ENCODE measurements at places on chromosomes 2 and 18.

DNA sequence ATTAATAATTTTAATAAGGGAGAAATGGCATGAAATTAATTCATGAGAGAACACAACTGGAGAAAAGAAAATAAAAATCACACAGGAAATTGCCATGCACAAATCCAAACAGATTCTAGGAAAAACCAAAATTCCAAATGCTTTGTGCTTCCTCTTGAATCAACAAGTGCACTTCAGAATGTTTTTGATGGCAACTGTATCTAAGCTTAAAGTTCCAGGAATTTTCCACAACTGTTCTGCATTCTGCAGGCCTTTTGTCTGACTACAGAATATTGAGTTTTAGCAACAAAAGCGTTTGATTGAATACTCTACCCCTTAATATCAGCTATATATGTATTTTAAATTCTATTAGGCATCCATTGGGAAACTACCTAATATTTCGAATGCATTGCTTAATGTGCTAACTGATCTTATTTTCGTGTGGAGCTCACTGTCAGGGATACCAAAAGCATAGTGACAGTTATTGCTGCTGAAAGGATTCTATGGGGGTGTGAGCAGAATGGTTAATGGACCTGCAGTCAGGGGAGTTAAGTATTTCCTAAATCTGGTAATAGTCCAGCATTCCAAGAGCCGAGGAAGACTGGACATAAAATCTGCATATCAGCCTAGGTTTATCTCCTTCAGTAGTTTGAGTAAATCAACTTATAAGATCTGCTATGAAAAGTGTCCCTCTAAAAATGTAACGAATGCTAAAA lies 482.7 kb upstream of the POU3F3 start:
- DNase-seq, result no peak

- no peak for DNase-seq
Observed at GRCh38 chr2:100800915-100801314, 19.0 kb upstream of the NPAS2 start.

DNA sequence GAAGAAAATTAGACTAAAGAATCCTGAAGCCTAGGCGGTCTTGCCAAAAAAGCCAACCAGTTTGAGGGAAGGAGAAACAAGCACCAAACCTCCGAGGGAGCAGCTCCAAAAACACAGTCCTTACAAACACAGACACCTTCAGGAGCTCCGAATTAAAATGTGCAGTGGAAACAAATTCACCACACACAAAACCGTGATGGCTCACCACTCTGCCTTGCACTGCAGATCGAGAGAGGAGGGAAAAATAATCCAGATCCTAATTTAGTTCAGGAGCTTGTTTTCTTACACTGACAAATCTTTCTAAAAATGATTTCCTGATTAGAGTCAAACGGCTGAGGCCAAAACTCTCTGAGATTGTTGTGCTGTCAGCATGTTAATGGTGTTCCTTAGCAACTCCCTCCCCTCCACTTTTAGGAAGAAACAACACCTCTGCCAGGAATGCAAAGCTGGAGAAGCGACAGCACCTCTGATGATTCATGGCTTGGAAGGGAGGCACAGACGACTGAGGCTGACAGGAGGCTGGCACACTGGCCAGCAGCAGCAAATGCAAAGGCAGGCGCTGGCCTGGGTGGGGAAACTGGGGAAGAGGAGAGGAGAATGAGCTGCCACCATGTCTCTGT lies 249.4 kb upstream of the KLHL29 start:
- no peak for DNase-seq

DNA sequence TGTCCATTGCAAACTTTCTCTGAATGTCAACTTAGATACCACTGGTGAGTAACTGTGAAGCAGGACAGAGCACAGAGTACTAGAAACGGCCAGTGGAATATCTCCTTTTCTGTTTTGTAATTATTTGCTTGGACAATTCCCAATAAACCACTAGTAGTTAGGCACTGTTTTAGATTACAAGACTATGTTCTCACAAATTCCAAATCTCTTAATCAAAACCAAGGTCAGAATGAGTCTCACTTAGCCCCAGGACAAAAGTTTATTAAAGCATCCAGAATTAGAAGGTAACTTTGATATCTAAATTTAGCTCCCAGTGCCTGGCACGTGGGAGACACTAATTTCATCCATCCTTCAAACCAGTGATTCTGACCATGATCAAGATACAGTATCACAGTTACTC lies 89.0 kb downstream of the ZNF521 start:
- no peak for DNase-seq

- DNase-seq, result no peak
Observed at GRCh38 chr18:48989304-48990303, 38.8 kb upstream of the SMAD7 start.

- no peak for DNase-seq
Observed at GRCh38 chr2:161122772-161123530, 37.3 kb upstream of the TANK start.

DNA sequence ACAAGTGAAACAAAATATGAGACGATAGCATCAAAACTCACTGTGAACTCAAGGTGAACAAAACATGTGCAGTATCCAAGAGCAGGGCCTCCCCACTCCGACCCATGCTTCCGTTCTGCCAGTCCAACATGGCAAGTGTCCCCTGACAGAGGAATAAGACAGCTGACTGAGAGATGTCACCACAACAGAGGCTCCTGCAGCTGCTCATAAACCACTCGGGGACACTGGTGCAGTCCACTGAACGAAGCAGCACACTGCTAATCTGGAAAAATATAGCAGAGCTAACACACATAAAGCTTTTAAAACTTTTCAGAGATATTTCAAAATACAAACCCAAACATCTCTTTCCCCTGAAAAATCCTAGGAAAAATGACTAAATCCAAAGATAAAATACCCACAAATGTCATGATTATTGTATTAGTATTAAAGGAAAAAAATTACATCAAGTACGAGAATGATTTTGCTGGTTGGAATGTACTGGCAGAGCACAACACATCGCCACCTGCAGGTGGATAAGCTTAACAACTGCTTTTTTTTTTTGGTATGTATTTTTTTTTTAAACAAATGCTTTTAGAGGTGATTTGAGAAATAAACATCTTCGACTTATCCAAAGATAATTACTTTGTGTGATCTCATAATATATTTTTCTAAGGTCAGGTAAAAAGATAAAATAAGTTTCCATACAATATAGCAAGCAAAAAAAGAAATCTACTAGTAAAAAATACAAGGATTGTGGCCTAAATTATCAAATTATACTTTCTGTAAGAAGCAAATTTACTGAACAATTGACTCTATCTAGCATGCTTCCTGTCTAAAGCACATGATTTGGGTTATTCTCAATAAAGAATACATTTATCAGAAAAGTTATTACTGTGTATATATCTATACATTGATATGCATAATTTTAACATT lies 18.6 kb downstream of the THADA start:
- no peak for DNase-seq

DNA sequence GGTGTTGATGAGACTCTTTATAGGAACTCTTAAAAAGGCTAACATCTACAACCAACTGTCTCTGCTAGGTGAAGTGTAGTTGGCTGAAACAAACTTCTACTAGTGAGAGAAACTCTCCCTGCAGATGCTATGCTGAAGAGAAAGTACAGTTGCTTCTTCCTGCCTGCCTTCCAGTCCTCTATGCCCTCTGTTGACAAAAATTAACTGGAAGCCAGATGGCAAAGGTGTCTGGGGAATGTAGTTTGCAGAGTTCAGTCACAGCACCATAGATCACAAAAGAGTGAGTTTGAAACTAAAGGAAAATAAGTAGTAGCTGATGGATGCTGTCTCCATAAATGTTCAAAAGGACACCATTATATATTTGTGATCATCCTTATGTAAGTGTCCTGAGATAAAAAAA lies 958.8 kb upstream of the NRXN1 start:
- no peak for DNase-seq

- no peak for DNase-seq
Observed at GRCh38 chr18:62346333-62347088, 21.4 kb downstream of the TNFRSF11A start.

DNA sequence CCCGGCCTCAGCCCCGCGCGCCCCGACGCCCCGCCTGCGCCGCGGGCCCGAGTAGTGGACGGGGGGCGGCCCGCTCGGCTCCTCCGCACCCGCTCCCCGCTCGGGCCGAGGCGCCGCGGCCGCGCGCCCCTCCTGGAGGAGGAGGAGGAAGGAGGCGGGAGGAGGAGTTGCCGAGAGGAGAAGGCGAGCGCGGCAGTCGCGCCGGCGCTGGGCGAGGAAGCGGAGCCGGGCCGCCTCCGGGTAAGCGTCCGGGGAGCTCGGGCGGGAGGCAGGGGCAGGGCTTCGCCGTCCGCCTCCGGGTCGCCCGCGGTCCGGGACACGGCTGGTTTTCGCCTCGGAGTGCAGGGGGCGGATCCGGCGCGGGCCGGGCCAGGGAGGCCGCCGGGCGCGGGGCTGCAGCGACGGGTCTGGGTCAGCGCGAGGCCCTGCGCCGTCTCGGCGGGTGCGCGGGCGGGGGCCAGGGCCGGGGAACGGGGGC lies at the start of gene SOCS6:
Gene SOCS6 (plus strand): TSS at position 195 of the 478 bp plus-strand sequence. CDS start 35,624 bp downstream, outside the sequence.
- peak; percentile 4 for DNase-seq

DNA sequence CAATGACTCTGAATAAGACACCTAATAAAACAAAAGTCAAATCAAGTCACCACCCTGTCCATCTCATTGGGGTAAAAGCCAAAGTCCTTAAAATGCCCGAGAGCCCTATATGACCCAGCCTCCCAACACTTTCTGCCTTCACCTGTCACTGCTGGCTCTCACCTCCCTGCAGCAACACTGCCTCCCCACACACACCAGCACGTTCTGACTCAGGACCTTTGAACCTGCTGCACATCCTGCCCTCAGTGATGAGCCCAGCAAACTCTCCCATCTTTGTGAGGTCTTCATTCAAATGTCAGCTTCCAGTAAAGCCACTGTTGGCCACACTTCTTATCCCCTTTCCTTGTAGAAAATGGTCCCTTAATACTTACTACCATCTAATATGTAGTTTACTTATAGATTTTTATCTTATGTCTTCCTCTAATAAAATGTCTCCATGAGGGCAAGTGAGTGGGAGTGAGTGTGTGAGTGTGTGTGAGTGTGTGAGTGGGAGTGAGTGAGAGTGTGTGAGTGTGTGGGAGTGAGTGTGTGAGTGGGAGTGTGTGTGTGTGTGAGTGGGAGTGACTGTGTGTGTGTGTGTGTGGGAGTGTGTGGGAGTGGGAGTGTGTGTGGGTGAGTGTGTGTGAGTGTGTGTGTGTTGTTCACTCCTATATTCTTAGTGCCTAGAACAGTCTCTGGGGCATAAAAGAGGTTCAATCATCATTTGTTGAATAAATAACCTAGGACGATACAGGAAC lies 504.7 kb downstream of the EIPR1 start:
- DNase-seq, result no peak

DNA sequence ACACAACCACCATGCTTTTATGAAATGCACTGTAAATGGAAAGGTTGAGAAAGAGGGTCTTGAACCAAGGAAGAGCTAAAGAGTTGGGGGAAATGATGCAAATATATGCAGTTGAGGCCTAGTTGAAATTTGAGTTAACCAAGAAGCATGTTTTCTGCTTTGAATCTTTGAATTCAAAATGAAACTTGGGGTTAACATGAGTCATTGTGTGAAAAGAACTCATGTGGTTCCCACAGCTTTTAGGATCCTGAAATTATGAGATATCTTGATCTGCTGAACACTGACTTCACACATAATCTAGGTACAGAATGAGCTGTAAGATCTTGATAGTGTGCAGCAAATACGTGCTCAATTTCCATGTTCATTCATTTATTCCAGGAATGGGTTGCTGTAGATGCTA lies 422.9 kb upstream of the TRIB2 start:
- DNase-seq, result no peak

DNA sequence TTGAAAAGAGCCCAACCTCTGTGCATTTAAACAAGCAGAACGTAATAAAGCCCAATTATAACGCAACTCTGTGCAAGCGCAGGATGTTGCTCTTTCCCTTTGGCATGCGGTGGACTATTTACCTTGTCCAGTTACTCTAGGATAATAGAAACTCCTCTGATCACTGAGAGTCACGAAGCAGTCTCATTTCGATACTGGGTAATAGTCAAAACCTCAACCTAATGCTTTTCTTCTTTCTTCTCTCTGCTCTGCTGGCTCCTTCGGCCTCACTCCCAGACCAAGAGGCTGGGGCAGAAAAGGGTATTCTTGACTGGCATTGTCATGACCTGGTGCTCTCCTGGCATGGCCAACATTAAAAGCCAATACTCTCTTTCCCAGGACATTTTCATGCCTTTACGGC lies 89.7 kb upstream of the GCFC2 start:
- DNase-seq, result no peak

GRCh38 chr2:183163821-183164649 lies 39.8 kb downstream of the NUP35 start:
- no peak for DNase-seq

- no peak for DNase-seq
Observed at GRCh38 chr2:240045098-240045497, 8.2 kb downstream of the OR6B3 start.

DNA sequence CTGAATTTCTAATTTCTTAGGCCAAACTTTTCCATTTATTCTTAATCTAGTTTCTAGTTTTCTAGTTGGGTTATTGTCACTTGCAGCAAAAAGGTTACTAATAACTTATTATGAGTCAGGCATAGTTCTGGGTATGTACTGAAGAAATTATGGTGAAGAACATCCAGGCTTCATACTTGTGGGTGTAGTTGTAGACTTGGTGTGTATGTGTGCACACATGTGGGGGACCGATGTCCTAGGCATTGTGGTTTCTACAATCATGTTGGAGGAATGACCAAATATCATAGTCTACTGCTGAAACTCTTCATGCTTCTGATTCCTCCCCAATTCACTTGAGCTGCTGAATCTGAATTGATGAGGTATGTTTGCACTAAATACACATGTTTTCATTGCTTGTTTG lies 141.2 kb downstream of the PMAIP1 start:
- DNase-seq, result no peak

- no peak for DNase-seq
Observed at GRCh38 chr2:18516112-18516511, 44.3 kb downstream of the RDH14 start.

GRCh38 chr2:5736886-5737285 lies 44.7 kb downstream of the SOX11 start:
- DNase-seq, result no peak

- no peak for DNase-seq
Observed at GRCh38 chr2:36513661-36514060, 84.3 kb downstream of the FEZ2 start.

DNA sequence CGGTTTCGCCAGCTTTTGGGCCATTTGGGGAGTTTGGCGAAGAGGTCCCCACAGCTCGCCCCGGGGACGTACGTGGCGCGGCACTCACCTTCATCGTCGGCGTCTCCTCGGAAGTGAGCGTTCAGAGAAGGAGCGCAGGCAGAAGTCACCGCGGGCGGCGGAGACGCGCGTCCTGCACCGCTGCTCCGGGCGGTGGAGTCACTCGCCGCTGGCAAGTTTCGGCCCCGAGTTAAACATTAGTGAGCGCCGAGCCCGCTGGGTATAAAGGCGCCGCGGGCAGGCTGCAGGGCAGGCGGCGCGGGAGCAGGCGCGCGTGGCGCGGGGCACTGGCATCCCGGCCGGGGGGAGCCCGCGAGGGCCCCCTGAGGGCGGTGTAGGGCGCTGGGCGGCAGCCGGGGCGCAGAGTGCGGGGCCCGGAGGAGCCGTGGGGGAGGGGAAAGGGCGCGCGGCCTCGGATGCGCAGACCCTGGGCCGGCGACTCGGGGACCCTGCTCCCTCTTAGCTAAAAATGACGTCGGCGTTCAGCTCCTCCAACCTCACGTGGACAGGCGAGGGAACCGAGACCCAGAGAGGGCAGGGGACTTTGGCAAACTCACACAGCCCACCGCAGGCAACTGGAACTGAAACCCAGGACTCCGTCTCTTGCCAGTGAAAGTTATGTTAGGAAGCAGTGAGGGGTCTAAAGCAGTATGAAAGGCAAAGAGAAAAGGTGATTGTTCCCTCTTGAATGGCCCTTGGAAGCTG lies at the start of gene DPP4:
Gene DPP4 (minus strand): TSS at position 328 of the 744 bp plus-strand sequence. CDS start 234 bp downstream, at position 94.
- DNase-seq, result no peak

GRCh38 chr2:16908656-16909055 lies 243.0 kb upstream of the CYRIA start:
- DNase-seq, result no peak

GRCh38 chr2:85865539-85866164 lies 23.1 kb downstream of the ST3GAL5 start:
- DNase-seq, result no peak

Measured in esophagus squamous epithelium (tissue), 5 donors.